GM23338 (cell line): ENCODE measurements at places on chromosomes 2 and 18. TPM values are rescaled to one million over a fixed set of nuclear protein-coding genes. Genes with fewer than 3 reads are reported as not detected.

PCBP1 gene
- 212 and 254 TPM in 2 replicates for total RNA-seq

UGT1A10 gene
- 0.23 TPM in 1 of 2 replicates, not detected in the other for total RNA-seq

THUMPD2 gene
- total RNA-seq, result 16.1 and 19.5 TPM in 2 replicates

PLCL1 gene
- total RNA-seq, result 0.12 TPM in 1 of 2 replicates, not detected in the other

MC4R gene
- total RNA-seq, result not detected in 2 replicates
